ENCODE measurements at places on chromosomes 1 and 21.

DNA sequence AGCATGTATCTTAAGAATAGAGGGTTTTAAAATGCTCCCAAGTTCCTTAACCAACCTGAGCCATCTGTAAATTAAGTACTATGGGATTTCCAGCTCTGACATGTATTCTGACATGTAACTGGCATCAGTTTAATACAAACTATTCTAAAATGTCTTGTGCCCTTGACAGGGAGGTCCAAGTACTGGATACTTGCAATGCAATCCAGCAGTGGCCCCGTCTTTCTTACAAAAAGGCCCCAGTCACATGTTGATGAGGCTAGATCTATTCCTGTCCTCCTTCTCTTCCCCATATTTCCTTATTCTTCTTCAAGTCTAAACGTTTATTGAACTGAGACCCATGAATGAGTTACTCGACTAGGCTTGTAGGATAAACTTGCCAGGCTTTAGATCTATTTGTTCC is 46.4 kb downstream of the MRPL39 start:
- no peak for DNase-seq

- no peak for DNase-seq
These were observed 13.5 kb downstream of the FALEC start for GRCh38 chr1:150529017-150529416.

DNA sequence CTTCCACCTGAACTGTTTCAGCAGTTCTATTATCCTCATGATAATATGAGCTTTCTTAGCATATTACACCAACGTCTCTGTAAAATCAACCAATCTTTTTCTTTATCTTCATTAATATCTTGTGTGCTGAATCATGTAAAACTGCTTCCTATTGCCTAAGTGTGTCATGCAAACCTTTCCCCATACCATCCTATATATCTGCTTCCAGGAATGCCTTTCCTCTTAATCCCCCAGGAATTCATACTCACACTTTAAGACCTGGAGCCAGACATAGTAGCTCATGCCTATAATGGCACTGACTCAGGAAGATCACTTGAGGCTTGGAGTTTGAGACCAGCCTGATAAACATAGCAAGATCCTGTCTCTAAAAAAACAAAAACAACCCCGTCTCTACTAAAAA is 183.9 kb downstream of the NRIP1 start:
- DNase-seq: no peak

DNA sequence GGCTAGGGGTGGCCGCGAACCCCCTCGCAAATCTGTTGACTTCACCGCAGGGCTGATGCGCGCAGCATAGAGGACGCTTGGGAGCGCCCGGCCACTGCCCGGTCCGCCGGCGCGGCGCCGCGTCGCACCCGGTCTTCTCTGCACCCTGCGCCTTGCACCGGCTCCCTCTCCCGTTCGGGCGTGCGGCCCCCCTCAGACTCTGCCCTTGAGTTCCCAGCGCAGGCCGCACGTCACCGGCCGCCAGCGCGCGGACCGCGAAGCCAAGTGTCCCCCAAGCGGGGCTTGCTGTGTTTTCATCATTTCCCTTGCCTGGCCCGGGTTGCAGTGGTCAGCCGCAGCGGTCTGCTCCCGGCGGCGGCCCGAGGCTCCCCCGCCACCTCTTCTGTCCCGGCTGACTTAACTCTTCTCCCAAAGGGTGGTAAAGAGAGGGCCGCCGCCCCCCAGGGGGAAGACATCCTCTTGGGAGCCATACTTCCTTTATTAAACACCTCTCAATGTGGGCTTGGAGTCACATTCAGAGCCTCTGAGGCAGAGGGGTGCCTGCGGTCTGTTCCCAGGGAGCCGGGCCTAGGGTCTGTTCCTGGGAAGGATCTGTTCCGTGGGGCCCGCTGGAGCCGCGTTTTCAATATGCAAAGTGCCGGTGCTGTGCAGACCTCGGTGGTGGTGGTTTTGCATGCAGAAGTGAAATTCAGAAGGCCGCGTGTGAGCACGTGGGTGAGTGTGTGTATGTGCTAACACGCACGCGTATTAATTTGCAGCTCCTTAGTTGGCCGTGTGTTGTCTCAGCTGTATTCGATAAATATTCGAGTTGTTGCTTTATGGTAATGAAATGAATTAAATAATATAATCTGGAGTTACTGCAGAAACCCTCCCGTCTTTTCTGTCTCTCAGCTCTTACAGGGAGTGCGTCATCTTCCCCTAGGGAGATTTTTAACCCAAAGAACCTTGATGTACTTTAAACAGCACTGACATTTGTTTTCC is 17.6 kb downstream of the PBX1 start:
- DNase-seq: no peak

GRCh38 chr1:170376801-170377385 is 155.1 kb upstream of the GORAB start:
- DNase-seq: no peak

DNA sequence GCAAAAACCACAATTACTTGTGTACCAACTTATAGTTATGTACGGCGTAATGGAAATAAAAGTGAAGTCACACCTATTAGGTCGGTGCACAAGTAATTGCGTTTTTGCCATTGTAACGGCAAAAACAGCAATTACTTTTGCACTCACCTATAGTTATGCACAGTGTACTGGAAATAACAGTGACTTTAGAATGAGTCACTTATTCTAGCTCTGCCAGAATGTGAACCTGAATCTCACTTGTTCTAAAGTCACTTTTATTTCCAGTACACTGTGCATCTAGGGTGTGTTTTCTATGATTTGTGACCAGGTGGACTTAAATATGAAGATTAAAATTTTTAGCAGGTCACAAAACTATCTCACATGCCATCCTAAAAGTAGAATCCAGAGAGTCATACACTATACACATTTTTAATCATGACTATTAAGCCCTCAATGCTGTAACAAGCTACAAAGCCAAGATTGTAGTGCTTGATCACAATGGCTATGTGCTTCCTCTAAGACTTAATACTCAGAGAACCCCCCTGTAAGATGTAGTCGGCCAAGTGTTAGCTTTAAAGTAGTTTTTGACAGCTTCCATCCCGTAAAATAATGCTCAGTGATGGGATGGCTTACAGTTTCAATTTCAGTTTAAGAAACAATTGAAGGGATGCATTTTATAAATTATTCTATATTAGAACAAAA is 218.8 kb downstream of the NEGR1 start:
- no peak for DNase-seq

DNA sequence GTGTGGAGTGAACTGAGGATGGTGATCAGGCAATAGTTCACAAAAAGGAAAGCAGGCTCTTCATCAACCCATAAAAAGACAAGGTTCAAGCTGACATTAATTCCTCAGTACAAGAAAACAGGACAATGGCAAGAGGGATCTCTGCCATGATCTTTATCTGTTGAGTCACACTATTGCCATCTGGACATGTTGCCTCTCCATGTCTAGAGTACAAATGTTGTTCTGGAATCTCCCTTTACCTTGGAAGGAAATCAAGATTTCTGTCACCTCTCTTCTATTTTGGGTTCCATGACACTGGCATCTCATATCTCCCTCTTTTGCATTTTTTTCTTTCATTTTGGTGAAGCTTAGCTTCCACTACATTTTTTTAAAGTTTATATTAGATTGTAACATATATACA is 329.1 kb downstream of the USP25 start:
- DNase-seq: no peak

DNA sequence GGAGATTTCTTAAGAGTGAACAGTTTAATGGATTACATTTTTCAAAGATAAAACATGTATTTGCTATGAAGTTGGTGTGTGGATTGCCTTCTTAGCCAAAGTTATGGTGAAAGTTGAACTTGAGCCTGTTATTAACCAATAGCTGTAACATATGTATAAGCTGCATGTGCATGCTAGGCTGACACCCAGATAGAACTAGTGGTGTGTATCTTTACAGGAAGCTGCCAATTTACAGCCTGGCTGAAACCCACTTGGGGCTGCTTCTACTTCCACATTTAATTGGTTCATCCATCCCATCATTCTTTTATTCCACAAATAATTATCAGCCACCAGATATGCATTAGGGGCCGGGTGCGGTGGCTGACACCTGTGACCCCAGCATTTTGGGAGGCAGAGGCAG is 3.3 kb downstream of the PLA2G5 start:
- no peak for DNase-seq

DNA sequence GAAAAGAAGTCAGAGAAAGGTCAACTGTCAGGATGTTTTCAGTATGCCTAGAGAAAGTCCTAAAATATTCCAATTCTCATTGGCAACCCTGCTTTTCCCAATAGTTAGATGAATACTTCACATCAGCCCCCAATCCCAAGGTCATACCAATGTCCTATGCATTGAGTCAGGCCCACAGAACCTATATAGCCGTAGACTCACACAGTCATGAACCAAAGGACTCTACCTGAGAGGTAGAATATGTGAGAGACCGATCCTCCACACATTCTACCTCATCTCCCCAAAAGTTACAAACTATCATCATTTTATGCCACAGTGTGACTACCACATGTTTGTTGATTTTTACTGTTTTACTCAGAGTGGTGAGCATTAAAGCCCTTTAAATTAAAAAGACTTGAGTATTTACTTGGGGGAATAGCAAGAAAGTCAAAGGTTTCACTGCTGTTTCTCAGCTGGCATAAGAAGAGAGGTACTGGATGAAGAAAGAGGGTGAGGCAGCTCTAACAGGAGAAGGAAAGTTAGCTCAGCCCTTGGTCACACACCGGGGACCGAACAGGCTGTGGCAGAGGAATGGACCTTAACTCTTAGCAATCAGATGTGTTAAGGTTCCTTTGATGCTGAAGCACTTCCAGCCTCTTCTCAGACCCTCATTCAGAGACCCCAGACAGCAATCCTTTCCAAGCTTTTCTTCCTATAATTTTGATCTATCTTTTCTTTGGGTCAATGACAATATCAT is 937 bp downstream of the CD48 start:
- no peak for DNase-seq

DNA sequence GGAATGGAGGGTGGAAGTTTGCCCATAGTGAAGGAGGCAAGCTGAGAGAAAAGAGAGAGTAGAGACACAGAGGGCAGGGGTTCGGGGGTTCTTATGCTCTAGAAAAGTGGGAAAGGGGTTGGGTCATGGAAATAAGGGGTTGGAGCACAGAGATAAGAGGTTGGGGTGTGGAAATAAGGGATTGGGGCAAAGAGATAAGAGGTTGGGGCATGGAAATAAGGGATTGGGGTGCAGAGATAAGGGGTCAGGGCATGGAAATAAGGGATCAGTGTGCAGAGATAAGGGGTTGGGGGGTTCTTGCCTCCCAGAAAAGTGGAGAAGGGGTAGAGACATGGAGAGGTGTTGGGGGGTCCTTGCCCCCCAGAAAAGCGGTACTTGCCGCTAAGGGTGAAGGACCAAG is 56.2 kb downstream of the SFPQ start:
- no peak for DNase-seq

- DNase-seq: no peak
These were observed 480.3 kb downstream of the MRPL39 start for GRCh38 chr21:25127007-25127406.

DNA sequence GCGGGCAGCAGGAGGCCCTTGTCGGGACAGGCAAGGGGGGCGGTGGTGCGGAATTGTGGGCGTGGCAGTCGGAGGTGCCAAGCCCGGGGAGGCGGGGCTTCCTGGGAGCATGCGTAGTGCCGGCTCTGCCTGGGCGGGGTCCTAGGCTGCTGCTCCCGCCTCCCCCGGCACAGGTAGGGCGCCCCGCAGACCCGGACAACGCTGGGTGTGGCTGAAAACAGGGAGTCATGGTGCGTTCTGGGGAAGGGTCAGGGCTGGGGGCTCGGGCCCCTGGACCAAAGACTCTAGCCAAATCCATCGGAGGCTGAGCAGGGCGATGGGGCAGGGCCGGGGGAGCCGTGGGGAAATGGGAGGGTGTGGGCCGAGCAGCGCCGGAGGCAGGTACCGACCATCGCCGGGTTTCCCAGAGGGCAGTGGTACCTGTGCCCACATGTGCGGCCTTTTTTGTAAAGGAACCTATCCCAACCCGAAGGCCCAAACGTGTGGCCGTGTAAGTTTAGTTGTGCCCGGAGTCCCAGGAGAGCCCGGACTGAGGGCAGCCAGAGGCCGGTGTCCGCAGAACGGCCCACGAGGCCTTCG is 231.9 kb downstream of the SDCCAG8 start:
- no peak for DNase-seq

DNA sequence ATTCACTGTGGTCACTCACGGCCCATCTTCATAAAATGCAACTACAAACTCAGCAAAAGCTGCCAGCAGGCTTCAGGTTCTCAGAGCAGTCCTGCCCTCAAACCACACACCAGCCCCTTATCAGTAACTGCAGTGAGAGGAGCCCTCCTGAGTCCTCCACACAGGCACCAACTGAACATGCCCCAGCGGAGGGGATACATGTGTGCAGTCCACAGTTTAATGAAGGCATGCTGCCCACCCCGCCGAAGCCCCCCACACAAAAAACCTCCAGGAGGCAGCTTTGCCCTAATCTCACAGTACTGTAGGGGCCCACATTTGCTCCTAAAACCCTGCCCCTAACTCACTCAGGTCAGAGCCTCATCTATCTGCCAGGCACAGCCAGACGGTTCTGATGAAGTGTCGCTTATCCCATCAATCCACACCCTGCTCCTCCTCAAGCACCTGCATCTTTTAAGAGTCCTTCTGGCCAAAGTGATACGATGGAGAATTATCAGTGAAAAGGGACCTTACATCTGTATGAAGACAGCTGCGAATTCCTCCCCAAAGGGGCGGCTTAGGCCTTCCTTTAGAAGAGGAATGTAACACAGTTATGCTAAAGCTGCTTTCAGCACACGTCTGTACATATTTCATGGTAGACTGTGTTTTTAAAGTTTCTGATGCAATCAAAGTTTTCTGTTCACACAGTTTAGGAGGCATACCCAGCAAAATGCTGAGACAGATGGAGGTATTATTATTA is 3.5 kb downstream of the ABCB10 start:
- DNase-seq: no peak

DNA sequence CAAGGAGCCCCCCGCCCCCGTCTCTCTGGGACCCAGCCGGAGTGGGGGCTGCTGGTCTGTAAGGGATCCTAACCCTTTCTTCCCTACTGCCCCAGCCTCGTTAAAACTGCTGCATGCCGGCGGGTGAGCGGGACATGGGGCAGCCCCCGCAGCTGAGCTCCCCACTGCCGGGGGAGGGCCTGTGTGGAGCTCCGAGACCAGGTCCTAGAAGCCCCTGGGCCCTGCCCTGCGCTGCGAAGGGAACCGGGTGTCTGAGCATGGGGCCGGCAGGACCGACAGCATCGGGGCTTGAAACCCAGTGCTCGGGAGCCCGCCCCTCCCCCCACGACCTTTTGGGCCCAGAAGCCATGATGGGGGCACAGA is 9.2 kb upstream of the COL6A1 start:
- no peak for DNase-seq

- no peak for DNase-seq
These were observed 42.4 kb upstream of the HP1BP3 start for GRCh38 chr1:20829531-20829930.

- no peak for DNase-seq
These were observed 60.5 kb downstream of the ATP1A1 start for GRCh38 chr1:116433275-116434257.

- peak; percentile 70 for DNase-seq
These were observed 35.1 kb downstream of the NUAK2 start for GRCh38 chr1:205286335-205286950.

GRCh38 chr21:46562964-46563607 is 41.8 kb downstream of the S100B start:
- no peak for DNase-seq

GRCh38 chr1:192592517-192592916 is 16.9 kb downstream of the RGS1 start:
- DNase-seq: no peak

- no peak for DNase-seq
These were observed 19.2 kb downstream of the ITGB2 start for GRCh38 chr21:44901391-44902074.

- no peak for DNase-seq
These were observed 78.3 kb downstream of the PGM1 start for GRCh38 chr1:63671514-63671913.
